ENCODE measurements at places on chromosomes 12 and 14.

GRCh38 chr12:39587225-39587624, 32.4 kb downstream of the ABCD2 start:
- DNase-seq, result no peak

DNA sequence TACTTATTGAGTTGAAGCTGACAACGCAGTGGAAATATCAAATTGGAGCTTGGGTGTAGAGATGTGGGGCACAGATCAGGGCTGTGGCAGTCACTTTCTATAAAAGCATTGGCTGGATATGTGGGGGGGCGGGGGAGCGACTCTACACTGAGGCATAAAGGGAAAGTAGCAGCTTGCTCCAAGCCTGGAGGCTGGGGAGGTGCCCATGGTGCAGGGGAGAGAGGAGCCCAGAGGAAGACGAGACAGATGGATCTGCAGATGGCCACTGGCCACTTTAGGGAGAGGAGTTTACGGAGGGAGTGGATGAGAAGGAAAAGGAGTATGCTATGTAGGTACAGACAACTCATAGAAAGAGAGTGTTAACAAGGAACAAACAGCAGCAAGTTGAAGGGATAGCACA, 13.5 kb upstream of the NGB start:
- DNase-seq, result no peak

DNA sequence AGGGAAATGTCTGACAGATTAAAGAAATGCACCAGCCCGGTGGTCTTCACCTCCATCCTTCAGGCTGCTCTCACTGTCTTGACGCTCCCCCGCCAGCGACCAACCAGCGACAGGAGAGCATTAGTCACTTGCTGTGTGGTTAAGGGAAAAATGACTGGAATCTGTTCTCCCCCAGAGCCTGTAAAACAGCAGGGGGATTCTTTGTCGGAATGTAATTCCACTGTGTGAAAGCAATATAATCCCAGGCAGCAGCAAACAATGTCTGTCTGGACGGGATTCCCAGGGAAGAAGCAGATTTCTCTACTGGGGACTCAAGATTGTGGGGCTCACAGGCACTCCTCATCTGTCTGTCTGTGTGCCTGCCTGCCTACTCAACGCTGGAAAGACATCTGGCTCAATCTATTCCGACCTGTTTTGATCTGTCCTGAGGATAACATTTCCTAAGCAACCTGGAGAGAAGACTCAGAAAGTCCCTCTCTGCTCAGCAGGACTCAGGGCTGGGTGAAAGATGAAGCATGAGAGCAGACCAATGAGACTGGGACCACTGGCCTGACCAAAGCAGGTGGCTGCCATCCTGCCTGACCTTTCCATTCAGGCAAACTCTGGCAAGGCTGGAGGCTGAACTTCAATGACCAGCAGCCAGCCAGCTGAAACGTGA, 54.6 kb downstream of the NUAK1 start:
- DNase-seq, result peak; percentile 94

- DNase-seq, result no peak
Observed at GRCh38 chr14:65432361-65432948, 19.9 kb downstream of the FUT8 start.

- DNase-seq, result peak; percentile 63
Observed at GRCh38 chr14:52998376-52999015, 47.6 kb upstream of the FERMT2 start.

DNA sequence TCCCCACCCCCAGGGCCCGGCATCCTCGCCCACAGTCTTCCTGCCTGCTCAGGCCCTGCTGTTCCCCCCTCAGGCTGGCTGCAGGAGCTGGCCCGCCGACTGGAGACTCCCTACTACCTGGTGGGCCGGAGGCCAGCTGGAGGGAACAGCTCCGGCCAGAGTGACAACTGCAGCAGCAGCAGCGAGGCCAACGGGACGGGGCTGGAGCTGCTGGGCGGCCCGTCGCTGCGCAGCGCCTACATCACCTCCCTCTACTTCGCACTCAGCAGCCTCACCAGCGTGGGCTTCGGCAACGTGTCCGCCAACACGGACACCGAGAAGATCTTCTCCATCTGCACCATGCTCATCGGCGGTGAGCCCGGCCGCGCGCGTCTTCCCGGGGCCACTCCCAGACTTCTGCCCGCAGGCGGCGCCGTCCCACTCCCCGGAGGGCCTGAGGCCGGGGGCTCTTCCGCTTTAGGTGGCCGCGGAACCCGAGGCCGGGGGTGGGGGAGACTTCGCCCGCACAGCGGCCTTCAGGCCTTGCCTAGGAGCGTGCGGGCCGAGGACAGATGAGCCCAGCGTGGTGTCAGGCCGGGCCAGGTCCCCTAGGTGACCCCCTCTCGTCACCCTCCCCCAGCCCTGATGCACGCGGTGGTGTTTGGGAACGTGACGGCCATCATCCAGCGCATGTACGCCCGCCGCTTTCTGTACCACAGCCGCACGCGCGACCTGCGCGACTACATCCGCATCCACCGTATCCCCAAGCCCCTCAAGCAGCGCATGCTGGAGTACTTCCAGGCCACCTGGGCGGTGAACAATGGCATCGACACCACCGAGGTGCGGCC, 10.2 kb downstream of the KCNH3 start:
- DNase-seq, result no peak

DNA sequence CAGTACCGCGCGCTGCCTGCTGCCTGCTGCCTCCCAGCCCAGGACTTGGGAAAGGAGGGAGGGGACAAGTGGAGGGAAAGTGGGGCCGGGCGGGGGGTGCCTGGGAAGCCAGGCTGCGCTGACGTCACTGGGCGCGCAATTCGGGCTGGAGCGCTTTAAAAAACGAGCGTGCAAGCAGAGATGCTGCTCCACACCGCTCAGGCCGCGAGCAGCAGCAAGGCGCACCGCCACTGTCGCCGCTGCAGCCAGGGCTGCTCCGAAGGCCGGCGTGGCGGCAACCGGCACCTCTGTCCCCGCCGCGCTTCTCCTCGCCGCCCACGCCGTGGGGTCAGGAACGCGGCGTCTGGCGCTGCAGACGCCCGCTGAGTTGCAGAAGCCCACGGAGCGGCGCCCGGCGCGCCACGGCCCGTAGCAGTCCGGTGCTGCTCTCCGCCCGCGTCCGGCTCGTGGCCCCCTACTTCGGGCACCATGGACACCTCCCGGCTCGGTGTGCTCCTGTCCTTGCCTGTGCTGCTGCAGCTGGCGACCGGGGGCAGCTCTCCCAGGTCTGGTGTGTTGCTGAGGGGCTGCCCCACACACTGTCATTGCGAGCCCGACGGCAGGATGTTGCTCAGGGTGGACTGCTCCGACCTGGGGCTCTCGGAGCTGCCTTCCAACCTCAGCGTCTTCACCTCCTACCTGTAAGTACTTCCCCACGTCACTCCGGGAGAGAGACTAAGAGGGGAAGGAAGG, at the start of gene LGR5:
Gene LGR5, plus strand, starts transcription at position 186 of the 732 bp plus-strand sequence. Its CDS starts 283 bp downstream, at position 469.
- DNase-seq, result no peak

GRCh38 chr12:6322352-6322751, 11.9 kb downstream of the PLEKHG6 start:
- DNase-seq, result no peak

GRCh38 chr14:104585966-104586697, 6.6 kb downstream of the C14orf180 start:
- DNase-seq, result no peak

DNA sequence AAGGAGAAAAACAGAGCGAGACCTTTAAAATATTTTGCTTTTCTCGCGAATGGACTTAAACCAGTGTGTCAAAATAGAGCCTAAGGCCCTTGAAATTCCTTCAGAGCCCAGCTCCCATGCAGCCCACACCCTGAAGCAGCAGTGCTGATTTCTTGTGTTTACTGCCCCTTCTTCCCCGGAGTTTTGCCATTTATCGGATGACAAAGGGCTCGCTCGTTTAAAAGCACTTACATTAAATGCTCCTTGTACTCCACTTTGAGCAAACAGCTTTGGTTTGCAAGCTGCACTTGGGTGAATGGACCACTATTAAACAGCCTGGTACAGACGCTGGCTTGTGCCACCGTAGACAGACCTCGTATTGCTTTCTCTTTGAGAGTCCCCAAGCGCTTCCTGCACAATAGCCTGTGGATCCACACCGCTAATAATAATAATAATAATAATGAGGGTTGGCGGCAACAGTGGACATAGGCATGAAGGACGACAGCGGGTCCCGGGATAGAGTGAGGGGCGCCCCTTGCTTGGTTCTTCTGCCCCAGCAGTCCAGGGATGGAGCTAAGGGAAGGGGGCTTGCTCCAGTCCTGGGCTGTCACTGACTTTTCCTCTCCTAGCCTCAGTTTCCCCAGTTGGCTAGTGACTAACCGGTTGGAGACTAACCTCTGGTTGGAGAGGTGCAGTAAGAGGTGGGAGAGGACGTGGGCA, 6.6 kb downstream of the DLK1 start:
- no peak for DNase-seq

GRCh38 chr14:104804481-104805325, 3.8 kb downstream of the ZBTB42 start:
- no peak for DNase-seq

DNA sequence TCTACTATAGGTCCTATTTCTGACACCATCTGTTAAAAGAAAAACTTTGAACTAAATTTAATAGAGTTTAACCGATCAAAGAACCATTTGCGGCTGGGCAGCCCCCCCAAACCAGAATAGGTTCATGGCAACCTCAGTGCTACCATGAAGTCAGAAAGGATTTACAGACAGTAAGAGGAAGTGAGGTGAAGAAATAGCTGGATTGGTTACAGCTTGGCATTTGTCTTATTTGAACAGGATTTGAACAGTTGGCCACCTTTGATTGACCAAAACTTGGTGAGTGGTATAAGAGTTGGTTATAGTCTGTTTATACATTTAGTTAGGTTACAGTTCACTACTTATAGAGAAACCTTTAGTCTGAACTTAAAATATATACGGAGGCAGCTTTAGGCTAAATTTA, 88.9 kb downstream of the TXNDC16 start:
- DNase-seq, result no peak

DNA sequence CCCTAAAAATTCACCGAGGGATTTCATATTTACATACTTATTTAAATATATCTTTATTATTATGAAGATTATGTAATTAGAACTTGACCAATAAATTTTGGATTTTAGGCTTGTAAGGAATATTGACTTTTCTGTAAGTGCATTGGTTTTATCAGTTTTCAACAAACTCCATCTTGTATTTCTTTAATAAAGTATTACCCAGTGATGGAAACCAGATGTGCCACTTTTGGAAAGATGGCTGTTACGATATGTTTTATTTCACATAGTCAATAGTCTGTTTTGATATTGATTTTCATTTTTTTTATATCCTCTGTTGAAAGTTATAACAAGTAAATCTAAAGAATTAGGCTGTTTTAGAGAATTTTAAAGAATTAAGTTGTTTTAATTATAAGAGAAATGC, 1.8 kb downstream of the MON2 start:
- DNase-seq, result no peak

DNA sequence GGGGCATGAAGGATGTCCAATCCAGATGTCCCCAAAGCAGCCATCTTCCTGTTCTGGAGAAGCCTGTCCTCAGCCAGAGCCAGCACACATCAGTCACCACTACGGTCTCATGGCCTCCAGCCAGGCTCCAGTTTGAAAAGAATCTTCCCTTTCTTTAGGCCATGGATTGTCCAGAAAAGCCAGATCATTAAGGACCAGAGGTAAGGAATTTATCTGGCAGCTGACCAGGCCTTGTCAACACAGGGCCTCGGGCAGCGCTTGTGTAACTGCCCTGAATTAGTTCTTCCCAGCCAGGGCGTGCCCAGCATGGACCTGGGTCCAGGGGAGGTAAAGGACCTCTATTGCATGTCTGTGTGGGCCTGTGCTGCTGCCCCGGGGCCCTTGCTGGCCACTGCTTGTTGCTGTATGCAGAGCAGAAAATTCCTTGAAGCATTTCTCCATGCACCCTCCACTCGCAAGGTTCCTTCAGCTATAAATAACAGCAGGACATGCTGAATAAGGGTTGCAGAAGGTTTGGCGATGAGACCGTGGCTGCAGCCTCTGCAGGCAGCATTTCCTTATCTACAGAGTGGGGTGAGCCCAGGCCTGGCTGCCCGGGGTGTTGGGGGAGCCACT, 21.7 kb upstream of the VPS37B start:
- peak; percentile 23 for DNase-seq

DNA sequence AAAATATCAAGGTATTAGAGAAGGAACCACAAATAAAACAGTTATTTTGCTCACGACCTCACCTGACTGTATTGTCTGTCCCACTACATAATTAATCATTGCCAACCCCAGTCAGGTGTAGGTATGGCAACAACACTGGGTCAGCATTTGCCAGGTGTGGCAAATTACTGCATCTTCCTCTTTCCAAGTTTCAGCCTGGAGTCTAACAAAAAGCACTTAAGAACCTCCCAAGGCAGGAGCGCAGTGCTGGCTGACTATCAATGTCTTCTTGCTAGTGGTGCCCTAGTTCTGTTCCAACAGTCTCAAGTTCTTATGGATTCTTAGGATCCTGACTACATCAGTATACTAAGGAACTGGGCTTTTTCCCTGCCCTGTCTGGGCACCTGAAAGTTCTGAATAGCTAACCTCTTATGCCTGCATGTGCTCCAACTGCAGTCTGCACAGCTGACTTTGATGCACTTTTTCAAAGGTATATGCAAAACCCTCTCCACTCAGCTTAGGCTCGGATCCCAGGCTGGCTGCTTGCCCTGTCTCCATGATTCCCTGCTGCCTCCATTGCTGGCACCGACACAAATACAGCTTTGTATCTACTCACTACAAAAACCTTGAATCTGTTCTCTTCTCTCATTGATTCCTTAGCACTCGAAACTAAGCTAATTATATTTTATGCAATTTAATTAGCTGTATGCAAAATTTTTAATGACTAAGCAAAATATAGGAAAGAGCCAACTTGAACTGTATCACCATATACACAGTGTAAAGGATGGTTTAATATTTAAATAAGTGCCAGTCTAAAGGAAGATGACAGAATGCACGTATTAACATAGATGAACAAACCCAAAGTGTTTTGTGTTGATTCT, 113.3 kb downstream of the PRKD1 start:
- DNase-seq, result no peak

DNA sequence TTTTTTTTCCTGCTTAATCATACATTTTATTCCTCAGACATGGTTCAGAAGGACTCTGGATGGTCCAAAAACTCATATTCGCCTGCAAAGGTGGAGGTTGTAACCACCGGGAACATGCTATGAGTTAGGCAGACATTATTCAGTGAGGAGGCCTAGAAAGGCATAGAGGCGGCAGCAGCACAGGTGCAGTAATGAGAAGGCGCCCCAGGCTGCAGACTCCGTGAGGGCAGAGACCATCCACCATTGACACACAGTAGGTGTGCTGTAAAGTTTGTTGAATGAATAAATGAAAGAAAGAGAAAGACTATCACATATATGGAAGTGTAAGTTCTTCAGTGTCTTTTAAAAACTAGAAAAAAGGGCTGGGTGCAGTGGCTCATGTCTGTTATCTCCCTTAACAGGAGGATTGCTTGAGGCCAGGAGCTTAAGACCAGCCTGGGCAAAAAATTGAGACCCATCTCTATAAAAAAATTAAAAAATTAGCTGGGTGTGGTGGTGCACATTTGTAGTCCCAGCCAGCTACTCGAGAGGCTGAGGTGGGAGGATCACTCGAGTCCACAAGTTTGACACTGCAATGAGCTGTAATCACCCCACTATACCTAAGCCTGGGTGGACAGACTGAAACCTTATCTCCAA, 34.5 kb upstream of the PTGR2 start:
- DNase-seq, result no peak

GRCh38 chr12:54959291-54960018, 25.1 kb downstream of the TESPA1 start:
- DNase-seq, result no peak
